ENCODE measurements at places on chromosomes 3 and 15.

DNA sequence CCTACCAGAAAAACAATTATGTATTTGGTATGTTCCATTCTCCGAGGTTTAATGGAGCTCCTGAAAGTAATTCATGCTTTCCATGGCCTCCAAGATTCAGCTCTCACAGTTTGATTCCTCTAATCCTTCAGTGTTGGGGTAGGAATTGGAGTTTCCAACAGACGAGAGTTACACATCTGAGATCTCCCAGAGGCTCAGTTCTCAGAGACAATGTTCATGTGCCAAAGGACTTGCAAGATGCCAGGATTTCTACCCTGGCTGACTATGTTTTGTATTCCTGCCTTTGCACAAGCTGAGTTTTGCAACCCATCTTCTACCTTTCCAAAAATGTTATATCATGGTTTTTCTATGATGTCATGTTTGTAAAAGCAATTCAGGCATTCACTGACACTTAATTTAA lies 322.9 kb downstream of the ERC2 start:
- no peak for DNase-seq

- DNase-seq = no peak
Observed at GRCh38 chr3:33920511-33920910, 122.1 kb downstream of the PDCD6IP start.

- DNase-seq = no peak
Observed at GRCh38 chr3:184022323-184022722, 4.6 kb upstream of the ABCC5 start.

- DNase-seq = peak; percentile 63
Observed at GRCh38 chr15:96336596-96337364, 6.3 kb downstream of the NR2F2 start.

- no peak for DNase-seq
Observed at GRCh38 chr3:154862265-154862664, 217.9 kb upstream of the MME start.

DNA sequence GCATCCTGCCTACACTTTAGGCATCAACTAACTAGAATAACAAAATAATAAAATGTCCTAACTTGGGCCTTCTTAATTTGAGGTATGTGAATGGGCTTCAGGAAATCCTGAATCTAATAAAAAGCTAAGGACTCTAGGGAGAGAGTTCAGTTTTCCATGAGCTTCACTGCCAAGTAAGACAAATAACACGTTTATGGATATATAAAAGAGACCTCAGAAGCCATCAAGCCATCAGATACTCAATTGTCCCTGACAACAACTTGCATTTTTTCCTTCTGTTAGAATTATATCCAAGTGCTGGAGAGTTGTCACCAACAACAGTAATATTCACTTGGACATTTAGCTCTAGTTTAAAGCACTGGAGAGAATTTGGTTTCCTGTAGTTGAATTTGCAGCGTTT lies 102.4 kb upstream of the IGSF10 start:
- DNase-seq = no peak

DNA sequence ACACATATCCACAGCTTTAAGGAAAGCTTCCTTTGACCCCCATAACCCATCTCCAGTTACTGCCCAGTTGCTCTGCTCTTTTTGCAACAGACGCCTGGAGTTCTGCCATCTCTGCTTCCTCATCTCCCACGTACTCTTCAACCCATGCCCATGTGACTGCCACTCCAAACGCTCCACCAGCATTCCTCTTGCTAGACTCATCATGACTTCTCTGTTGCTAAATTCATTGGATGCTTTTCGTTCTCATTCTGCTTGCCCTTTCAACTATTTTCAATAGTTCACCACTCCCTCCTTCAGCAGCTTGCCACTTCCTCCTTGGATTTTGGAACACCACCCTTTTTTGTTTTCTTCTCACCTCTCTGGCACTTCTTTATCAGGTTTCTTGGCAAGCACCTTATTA lies 2.7 kb upstream of the KNSTRN start:
- DNase-seq = no peak

- no peak for DNase-seq
Observed at GRCh38 chr15:89003865-89004725, 84.2 kb upstream of the ABHD2 start.

DNA sequence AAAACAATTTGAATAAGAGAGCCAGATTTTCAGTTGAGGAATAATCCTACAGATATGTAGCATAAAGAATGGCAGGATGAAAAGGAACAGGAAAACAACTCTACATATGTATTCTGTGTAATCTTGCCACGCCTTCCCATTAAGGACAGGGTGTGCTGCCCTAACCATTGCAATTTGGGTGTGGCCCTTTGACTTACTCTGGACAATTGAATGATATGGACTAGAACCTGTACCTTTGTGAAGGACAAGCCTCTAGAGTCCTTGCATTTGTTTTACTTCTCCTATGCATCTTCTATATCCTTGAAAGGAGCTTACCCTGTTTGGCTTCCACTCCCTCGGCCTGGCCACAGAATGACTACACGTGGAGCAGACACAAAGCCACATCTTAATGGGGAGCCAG lies 1261.6 kb upstream of the GBE1 start:
- DNase-seq = no peak

- no peak for DNase-seq
Observed at GRCh38 chr3:7144697-7145308, 283.9 kb downstream of the GRM7 start.

DNA sequence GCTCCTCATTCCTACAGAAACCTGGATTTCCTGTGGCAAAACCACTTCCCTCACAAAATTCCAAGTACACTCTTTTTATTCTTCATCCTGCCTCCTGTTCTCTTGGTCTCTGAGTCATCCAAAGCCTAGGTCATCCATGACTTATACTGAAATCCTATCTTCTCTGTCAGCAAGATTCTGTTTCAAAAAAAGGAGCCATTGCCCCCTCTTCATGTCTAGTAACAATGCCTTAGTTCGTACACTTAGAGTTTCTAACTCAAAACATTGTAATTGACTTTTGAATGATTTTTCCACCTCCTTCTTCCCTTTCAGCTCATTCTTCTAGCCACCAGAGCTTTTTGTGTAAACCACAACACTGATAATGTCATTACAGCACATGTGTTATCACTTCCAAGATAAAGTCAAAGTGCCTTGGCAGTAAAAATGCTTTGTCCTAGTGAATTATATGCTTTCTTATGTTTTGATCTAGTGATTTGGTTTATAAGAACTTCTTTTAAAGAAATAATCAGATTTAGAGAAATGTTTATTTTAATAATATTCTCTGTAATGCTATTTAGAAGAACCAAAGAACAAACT lies 256.5 kb upstream of the NECTIN3 start:
- no peak for DNase-seq

- DNase-seq = no peak
Observed at GRCh38 chr15:25670621-25671020, 192.5 kb downstream of the ATP10A start.

DNA sequence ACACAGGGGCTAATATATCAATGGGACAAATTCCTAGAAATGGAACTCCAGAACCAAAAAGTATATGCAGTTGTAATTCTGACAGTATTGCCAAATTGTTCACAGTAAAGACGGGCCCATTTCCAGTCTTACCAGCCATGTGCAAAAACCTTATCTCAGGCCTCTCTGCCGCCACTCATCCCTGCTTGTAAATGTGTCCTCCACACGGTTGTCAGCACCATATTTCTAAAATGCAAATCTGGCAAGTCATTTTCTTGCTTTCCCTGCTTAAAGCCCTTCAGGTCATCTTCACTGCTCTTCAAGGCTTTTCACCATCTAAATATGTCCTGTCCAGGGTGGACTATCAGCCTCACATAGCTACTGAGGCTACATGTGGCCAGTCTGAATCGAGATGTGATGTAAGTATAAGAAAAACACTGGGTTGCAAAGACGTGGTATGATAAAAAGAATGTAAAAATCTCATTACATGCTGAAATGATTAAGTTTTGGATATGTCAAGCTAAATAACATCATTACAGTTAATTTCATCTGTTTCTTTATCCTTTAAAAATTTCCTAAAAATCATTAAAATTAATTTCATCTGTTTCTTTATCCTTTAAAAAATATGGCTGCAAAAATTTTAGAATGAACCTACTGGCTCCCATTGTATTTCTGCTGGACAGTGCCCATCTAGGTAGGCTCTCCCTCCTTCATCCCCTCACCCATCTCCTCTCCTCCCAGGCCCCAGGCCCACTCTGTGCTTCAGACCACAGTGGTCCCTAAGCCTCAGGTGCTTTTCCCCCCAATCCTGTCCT lies 980 bp downstream of the PARP9 start:
- DNase-seq = no peak

- DNase-seq = peak; percentile 70
Observed at GRCh38 chr15:74955796-74956647, 550 bp downstream of the RPP25 start.

DNA sequence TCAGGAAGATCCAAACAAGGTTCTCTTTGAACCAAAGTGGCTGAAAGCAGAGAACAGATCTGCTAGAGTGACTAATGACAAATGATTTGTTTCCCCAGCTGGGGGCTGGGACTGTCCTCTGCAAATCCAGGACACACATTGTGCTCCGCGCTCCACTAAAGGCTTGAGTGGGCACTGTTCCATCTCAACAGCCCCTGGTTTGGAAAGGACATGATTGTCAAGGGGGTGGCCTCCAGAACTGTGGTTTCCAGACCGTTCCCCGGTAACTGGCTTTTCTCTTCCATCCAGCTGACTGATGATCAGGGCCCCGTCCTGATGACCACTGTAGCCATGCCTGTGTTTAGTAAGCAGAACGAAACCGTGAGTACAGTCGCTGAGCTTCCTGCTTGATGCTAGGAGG lies 91.0 kb downstream of the LRTM1 start:
- DNase-seq = no peak

- peak; percentile 16 for DNase-seq
Observed at GRCh38 chr3:184874709-184875644, 63.0 kb downstream of the VPS8 start.

GRCh38 chr3:11078826-11079515 lies 75.3 kb upstream of the HRH1 start:
- no peak for DNase-seq

DNA sequence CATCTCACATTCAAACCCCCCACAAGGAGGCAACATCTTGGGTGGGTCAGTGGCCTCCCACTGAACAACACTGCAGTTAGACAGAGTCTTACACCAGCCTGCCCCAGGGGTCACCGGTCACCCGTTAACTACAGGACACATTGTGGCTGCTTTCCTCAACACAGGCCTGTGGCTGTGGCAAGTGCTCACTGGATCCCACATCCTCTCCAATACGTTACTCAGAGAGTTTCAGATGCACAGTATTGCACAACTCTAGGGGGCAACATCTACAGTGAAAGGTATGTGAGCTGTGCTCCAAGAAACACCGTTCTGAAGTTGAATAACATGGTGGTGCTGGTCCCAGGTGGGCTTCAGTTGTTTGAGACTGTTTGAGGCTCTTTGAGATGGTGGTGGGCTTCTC lies 41.0 kb downstream of the CTDSPL start:
- DNase-seq = no peak

DNA sequence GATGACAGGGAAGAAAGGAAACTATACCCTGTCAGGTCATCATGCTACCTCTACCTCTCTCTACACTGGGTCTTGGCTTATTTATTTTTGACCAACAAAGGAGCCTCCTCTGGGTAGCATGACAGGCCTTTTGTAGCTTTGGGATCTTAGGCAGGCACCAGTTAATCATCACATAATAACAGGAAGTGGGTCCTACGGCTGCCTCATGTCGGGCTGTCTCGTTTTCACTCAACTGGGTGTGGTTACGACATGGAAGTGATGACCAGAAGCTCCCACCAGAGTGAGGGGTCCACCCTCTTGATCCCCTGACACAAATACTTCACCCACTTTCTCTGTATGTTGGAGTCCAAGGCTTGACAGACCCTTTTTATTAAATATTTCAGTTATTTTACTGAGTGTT lies 105.3 kb downstream of the CD47 start:
- no peak for DNase-seq

DNA sequence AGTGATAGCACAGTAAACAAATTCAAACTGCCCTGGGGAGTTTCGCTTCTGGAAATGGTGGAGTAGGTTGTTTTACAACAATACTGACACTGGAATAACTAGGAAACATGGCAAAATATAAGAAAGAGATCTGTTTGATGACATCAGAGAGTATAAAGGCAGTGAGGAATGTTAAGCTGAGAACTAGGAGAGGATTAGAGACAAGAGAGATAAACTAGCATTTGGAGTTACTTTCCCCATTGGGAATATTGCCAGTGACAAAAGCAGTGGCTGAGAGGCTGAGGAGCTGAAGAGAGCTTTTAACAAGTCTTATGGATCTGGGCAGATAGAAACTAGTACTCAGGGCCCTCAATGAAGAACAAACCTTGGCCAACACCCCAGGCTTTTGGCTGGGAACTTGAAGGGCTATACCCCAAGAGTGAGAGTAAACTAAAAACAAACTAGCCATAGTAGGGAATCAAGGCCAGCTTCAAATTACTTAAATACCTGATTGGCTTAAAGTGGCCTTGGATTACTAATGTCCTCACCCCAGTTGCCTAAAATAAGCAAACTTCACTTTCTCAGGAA lies 280.4 kb downstream of the KLF13 start:
- no peak for DNase-seq

- DNase-seq = no peak
Observed at GRCh38 chr15:59140422-59141226, 35.7 kb downstream of the CCNB2 start.

DNA sequence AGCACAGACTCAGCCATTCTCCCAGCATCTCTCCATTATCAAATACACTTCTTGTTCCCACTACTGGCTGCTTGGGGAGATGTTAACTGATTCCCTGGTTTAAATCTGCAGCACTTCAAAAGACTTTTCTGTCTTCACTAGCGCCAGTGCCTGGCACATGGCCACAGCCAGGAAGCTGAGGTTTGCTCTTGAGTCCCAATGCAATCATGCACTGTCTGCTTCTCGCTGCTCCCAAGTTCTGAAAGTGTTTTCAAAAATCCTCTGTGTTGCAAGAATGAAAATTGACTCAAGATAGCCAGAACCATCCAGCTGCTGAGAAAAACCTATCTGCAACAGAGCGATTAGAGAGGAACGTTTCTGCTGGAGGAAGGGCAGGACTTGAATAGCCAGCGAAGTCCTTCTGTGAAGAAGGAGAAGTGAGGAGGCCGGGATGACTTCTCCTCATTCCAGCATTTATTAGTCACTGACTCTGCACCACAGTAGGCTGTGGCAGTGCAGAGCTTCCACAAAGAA lies 358.4 kb upstream of the NR2F2 start:
- no peak for DNase-seq

- DNase-seq = peak; percentile 16
Observed at GRCh38 chr15:51864408-51865056, 35.1 kb downstream of the TMOD3 start.

GRCh38 chr3:113153499-113154107 lies 57.8 kb upstream of the BOC start:
- no peak for DNase-seq

- DNase-seq = no peak
Observed at GRCh38 chr3:150235799-150236198, 172.3 kb upstream of the TSC22D2 start.

GRCh38 chr3:24565656-24566055 lies 71.0 kb upstream of the THRB start:
- DNase-seq = no peak

GRCh38 chr15:70892002-70892911 lies at the start of the genes LRRC49 and THAP10:
LRRC49 (plus strand) TSS chr15:70892826; CDS start chr15:70892895, 69 bp downstream.
THAP10 (minus strand) TSS chr15:70892433; CDS start chr15:70892272, 161 bp downstream.
- DNase-seq = peak; percentile 94

- DNase-seq = no peak
Observed at GRCh38 chr15:83458381-83458780, 11.2 kb downstream of the SH3GL3 start.

- DNase-seq = no peak
Observed at GRCh38 chr15:45391746-45392583, 13.6 kb upstream of the GATM start.
